Thymus (tissue), 14 donors: ENCODE measurements at places on chromosomes 4 and X. TPM values are rescaled to one million over a fixed set of nuclear protein-coding genes. Genes with fewer than 3 reads are reported as not detected.

- DNase-seq: no peak
- no peaks in the 10 kb centered on the region for H3K27me3 ChIP-seq
- H3K36me3 ChIP-seq: no peaks in the 10 kb centered on the region
- H3K27ac ChIP-seq: no peak overlapping the region
Observed at GRCh38 chr4:133856731-133857355, 344.7 kb downstream of the PABPC4L start.

- H3K36me3 ChIP-seq: no peaks in the 10 kb centered on the region
- no peak for DNase-seq
- peaks cover 7% of the 10 kb centered on the region for H3K4me1 ChIP-seq
- H3K27me3 ChIP-seq: no peaks in the 10 kb centered on the region
- H3K27ac ChIP-seq: no peak overlapping the region
Observed at GRCh38 chrX:149518236-149518635, 13.1 kb upstream of the IDS start.

DNA sequence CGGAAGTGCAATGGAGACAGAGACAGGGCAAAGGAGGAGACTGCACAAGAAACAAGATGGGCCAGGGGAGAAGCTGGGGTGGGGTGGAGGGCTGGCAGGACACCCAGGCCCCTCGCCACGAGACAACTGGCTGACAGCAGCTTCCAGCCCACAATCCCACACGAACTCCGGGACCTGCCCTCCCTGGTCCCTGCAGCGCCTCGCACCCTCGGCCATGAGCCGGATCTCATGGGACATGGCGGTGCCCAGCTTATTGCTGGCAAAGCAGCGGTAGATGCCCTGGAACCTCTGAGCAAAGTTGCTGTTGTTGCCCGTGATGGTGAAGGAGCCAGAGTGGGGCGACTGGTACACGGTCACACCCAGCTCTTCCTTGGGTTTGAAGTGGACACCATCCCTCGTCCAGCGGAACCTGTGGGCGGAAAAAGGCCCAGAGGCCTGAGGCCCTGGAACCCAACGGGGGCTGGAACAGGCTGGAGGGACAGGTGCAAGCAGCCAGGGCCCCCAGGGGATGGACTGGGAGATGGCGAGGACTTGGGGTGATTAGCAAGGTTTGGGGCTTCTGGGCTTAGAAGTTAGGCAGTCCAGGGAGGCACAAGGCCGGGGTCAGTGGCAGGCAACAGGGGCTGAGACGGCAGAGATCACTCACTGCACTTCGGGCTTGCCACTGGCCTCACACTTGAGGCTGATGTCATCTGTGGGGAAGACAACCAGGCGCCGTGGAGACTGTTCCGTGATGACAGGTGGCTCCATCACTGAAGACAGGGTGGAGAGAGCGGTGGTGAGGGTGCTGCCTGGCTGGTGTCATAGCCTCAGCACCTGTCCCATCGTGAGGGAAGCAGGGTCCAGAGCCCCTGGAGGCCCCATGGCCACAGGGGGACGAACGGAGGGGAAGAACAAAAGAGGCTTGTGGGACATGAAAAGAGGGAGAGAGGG, 13.8 kb downstream of the L1CAM start:
- no peak overlapping the region for H3K27ac ChIP-seq
- no peaks in the 10 kb centered on the region for H3K36me3 ChIP-seq
- no peak for DNase-seq
- H3K4me3 ChIP-seq: no peak overlapping the region
- H3K27me3 ChIP-seq: peaks cover 57% of the 10 kb centered on the region
- no peaks in the 10 kb centered on the region for H3K4me1 ChIP-seq

DNA sequence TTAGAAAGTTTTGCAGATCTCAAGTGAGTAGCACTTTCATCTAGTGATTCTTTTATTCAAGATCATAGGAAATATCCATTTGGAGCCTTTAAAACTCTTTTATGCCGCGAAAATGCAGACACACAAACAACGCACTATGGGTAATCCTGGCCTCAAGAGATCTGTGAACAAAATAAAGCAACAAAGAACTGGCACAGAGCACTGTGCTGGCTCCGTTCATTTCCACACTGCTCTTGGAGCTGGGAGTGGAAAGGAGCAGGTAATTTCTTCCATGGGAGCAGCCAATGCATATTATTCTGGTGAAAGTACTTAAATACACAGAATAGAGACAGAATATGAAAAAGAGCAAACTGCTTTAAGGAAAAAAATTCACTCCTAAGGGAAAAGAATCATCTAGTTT, 172.7 kb upstream of the FRG1 start:
- H3K4me1 ChIP-seq: no peaks in the 10 kb centered on the region
- H3K4me3 ChIP-seq: no peak overlapping the region
- DNase-seq: no peak

DNA sequence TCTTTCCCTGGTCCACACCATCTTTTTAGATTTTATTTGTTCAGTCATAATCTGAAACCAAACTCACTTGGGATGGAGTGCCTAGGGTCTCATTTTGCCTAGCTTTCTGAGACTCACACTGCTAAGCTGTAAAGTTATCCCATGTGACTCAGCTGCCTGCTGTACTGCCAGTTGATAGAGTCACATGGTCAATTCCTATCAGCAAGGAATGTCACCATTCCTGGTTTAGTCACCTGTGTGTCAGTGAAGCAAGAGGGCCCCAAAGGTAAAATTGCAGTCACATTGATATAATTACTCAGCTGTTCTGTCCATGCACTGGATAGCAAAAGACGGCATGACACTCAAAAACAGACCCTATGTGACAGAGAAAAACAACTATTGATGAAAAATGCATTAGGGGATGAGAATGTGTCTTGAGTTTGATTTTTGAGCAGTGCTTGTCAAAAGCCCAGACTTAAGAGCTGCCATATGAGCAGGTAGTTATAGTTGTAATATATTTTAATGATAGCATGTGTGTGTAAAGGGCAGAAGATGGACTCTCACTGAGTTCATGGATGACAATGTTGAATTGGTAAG, 413.2 kb downstream of the PPARGC1A start:
- DNase-seq: no peak
- H3K27me3 ChIP-seq: no peaks in the 10 kb centered on the region

DNA sequence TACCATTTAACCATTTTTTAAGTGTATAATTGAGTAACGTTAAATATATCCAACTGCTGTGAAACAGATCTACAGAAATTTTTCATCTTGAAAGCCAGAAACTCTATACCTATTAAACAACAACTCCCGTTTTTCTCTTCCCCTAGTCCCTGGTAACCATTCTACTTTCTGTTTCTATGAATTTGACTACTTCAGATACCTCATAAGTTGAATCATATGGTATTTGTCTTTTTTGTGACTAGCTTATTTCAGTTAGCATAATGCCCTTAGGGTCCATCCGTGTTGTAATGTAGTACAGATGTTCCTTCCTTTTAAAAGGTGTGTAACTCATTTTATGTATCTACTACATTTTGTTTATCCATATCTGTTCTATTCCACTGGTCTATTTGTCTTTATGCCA, 48.7 kb downstream of the STAG2 start:
- H3K36me3 ChIP-seq: no peaks in the 10 kb centered on the region
- no peak overlapping the region for H3K27ac ChIP-seq
- no peaks in the 10 kb centered on the region for H3K27me3 ChIP-seq
- DNase-seq: no peak
- no peak overlapping the region for H3K4me3 ChIP-seq

GRCh38 chrX:9378980-9379696, 85.7 kb upstream of the TBL1X start:
- no peaks in the 10 kb centered on the region for H3K36me3 ChIP-seq
- H3K27me3 ChIP-seq: no peaks in the 10 kb centered on the region
- no peaks in the 10 kb centered on the region for H3K4me1 ChIP-seq
- H3K27ac ChIP-seq: no peak overlapping the region
- no peak overlapping the region for H3K4me3 ChIP-seq

DNA sequence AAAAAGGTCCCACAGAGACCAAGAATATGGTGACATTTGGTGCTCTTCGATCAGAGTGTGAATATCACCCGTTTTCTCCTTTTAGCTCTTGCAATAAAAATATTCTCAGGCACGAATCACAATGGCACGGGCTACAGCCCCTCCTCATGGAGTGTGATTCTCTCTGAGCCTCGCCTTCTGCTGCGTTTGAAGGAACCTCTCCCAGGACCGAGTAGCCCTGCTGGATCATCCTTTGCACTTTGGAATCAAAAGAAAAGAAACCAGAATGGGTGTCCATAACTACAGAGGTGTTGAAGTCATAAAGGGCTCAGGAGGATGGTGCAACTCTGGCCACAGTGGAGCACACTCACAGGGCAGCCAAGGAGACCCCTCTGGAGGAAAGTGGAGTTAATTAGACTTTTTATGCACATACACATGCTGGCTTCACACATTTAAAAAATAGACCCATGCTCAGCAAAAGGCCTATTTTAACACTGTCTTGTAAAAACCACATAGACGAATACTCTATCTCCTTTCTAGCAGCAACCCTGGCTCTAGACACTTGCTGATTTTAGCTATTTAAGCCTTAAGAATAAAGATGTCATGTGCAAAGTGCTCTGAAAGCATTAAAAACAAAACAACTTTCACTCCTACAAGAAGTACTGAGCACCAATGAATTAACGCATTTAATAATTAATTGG, 19.1 kb downstream of the MAML3 start:
- H3K36me3 ChIP-seq: no peaks in the 10 kb centered on the region
- H3K27ac ChIP-seq: no peak overlapping the region
- H3K4me3 ChIP-seq: no peak overlapping the region
- no peaks in the 10 kb centered on the region for H3K4me1 ChIP-seq
- no peaks in the 10 kb centered on the region for H3K27me3 ChIP-seq

GRCh38 chrX:9298221-9298620, 166.6 kb upstream of the TBL1X start:
- H3K4me3 ChIP-seq: no peak overlapping the region
- no peak overlapping the region for H3K27ac ChIP-seq
- DNase-seq: no peak
- no peaks in the 10 kb centered on the region for H3K4me1 ChIP-seq
- H3K36me3 ChIP-seq: no peaks in the 10 kb centered on the region

DNA sequence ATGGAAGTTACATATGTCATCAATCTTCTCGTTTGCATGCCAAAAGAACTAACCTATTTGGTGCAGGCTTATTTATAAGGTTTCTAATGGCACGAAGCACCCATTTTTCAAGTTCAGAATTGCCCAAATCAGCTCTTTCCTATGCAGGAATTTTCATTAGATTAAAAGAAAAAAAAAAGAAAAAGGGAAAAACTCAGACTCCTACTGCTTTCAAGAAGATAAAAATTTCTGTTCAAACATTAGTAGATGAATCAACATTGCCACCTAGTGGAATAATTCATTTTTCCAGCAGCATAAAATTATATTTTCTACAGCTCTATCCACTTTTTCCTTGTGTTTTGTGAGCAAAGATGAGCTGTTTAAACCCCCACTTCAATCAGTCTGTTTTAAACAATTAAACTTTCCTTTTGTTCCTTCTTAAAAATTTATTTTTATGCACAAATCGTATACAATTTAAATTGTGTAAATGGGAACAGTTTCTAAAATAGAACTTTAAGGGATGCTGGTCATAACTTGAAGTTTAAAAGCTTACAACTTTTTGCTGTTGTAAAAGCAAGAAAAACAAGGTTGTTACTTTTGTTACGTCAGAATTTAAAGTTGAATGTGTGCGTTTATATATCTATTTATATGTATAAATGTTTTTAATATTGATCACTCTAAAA, 309.9 kb downstream of the ARAP2 start:
- no peak overlapping the region for H3K27ac ChIP-seq
- no peak overlapping the region for H3K4me3 ChIP-seq
- no peaks in the 10 kb centered on the region for H3K27me3 ChIP-seq
- no peaks in the 10 kb centered on the region for H3K4me1 ChIP-seq

GRCh38 chrX:130024127-130024526, 41.7 kb downstream of the BCORL1 start:
- no peaks in the 10 kb centered on the region for H3K27me3 ChIP-seq
- H3K36me3 ChIP-seq: peaks cover 17% of the 10 kb centered on the region
- peaks cover 3% of the 10 kb centered on the region for H3K4me1 ChIP-seq
- DNase-seq: peak; percentile 69
- no peak overlapping the region for H3K4me3 ChIP-seq
- peak overlapping the region; percentile 18 for H3K27ac ChIP-seq

DNA sequence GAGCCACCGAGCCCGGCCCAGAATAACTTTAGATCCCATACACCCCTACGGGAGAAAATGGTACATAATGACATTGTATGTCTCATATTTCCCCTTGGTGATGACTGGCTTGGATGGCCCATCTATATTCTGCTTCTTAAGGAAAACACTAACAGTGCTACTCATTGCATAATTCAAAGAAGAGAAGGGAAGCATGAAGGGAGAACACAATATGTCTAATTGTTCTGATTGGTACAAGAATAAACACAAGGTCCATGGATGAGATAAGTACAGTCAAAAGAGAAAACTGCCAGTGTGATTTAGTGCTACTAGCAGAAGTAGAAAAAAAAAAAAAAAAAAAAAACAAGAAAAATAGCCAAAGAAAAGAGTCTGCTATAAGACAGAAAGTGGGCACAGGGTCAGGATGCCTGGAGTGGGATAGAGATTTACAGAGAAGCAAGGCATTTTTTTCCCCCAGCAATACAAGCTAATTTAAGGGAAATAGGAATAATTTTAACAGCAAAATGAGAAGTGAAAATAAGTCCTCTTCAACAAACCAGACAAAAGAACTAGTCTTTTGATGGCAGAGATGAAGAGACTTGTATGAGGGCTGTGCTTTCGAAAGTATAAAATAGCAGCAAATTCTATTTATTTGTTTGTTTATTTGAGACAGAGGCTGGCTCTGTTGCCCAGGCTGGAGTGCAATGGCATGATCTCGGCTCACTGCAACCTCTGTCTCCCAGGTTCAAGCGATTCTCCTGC, 96.5 kb upstream of the MAP3K15 start:
- H3K27ac ChIP-seq: no peak overlapping the region
- no peak overlapping the region for H3K4me3 ChIP-seq
- peaks cover 17% of the 10 kb centered on the region for H3K36me3 ChIP-seq
- H3K27me3 ChIP-seq: no peaks in the 10 kb centered on the region

DNA sequence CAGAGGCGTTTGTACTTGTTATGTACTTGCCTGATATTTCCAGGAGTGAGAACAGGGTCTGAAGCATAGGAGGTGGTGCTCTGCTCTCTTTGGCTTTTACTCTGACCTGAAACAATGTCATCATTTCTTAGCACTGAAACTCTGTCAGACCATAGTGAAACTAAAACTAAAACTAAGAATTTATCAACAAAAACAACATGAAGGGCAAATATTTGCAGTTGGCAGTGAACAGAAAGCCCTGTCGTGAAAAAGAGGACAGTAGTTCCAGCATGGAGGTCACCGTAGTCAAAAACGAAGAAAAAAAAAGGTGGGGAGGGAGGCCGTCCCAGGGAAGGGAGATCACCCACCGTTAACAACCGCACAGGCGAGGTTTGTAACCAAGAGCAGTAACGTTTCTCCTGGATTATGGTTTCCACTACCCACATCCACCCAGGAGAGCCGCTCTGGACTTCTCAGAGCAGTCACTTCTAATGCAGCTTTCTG, 97.5 kb downstream of the ANK2 start:
- H3K27me3 ChIP-seq: no peaks in the 10 kb centered on the region
- no peaks in the 10 kb centered on the region for H3K4me1 ChIP-seq
- H3K27ac ChIP-seq: no peak overlapping the region
- DNase-seq: no peak
- no peaks in the 10 kb centered on the region for H3K36me3 ChIP-seq

- H3K27me3 ChIP-seq: no peaks in the 10 kb centered on the region
- no peak overlapping the region for H3K27ac ChIP-seq
- no peak for DNase-seq
- H3K36me3 ChIP-seq: no peaks in the 10 kb centered on the region
- no peaks in the 10 kb centered on the region for H3K4me1 ChIP-seq
Observed at GRCh38 chrX:19789782-19790181, 97.6 kb downstream of the SH3KBP1 start.

Gene GPC4
- 2.6 TPM for total RNA-seq

Gene TRIM2
- total RNA-seq: 5.0 TPM

Gene NDST4
- 0.14 TPM for total RNA-seq

Gene PAGE2
- 0.24 TPM for total RNA-seq

Gene TEX13D
- 0.09 TPM for total RNA-seq

Gene SATL1
- total RNA-seq: 0.09 TPM
